GM23338 (cell line): ENCODE measurements at places on chromosomes 16 and 17. TPM values are rescaled to one million over a fixed set of nuclear protein-coding genes. Genes with fewer than 3 reads are reported as not detected.

Gene TMEM100
- total RNA-seq: 0.10 TPM in 1 of 2 replicates, not detected in the other

GRCh38 chr16:89583197-89583894 is 7.8 kb downstream of the CPNE7 start:
- H3K27ac ChIP-seq: no peak overlapping the region
- no peaks in the 10 kb centered on the region for H3K36me3 ChIP-seq
- H3K4me3 ChIP-seq: no peak overlapping the region

DNA sequence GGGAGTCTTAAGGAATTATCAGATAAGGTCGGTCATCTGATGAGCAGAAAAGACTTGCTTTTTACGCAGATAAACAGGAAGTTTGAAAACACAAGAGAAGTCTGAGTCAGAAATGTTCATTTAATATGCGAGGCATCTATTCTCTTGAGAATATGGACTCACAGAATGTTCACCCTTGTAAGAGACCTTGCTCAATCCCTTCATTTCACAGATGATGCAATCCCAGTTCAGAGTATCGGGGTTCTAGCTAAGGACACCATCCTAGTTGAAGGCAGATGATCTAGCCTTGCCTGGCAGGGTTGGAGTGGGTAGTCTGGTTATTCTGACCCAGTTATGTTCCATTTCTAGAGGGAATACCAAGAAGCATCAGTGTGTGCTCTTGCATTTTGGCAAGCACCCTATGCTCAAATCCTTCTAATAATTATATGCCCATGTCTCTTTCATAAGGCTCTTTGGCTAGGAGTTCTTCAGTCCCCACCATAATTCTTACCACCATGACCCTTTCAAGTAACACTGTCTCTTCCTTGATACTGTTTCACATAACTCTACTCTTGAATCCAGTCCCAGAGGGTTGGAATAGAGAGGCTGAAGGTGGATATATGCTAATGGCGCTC is 42.5 kb downstream of the YPEL2 start:
- DNase-seq: no peak
- H3K4me3 ChIP-seq: no peak overlapping the region
- no peaks in the 10 kb centered on the region for H3K36me3 ChIP-seq
- H3K27ac ChIP-seq: no peak overlapping the region

DNA sequence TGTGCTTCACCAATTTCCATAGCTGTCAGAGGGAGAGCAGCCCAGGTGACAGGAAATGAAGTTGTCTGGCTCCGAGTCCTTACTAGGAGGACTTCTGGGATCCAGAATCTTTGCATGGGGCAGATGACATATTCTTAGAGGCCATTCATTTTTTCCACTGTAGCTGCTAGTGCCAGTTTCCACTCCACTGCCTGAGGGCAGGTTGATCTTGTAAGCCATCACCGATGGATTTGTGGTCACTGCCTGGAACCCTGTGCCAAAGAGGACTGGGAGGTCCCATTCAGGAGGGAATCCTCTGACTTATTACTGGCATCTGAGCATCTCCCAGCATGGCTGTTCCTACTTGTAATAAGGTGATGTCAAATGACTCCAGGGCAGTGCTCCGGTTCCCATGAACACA is 144.1 kb upstream of the KCNJ18 start:
- no peaks in the 10 kb centered on the region for H3K36me3 ChIP-seq
- H3K27me3 ChIP-seq: peaks cover 27% of the 10 kb centered on the region
- no peak overlapping the region for H3K27ac ChIP-seq
- no peak overlapping the region for H3K4me3 ChIP-seq

Gene TEKT1
- not detected in 2 replicates for total RNA-seq

DNA sequence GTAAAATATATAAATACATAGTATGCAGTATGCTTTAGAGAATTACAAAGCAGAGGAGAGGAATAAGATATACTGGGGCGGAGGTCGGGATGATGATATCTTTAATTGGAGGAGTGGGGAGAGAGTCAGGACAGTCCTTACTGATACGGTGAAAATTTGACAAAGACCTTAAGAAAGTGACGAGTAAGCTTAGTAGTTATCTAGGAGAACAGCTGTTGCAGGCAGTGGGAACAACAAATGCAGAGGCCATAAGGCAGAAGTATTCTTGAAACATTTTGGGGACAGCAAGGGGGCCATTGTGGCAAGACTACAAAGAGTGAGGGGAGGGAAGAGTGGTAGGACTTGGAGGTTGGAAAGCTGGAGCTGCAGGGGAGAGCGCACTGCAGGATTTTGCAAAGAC is 22.3 kb upstream of the CDC6 start:
- H3K27me3 ChIP-seq: no peaks in the 10 kb centered on the region
- H3K36me3 ChIP-seq: peaks cover 29% of the 10 kb centered on the region
- DNase-seq: no peak
- no peak overlapping the region for H3K27ac ChIP-seq
- no peaks in the 10 kb centered on the region for H3K4me1 ChIP-seq

GRCh38 chr17:57868007-57868909 is 18.4 kb upstream of the MRPS23 start:
- peaks cover 32% of the 10 kb centered on the region for H3K4me1 ChIP-seq
- DNase-seq: peak; percentile 86
- H3K27ac ChIP-seq: no peak overlapping the region
- H3K4me3 ChIP-seq: no peak overlapping the region
- H3K36me3 ChIP-seq: no peaks in the 10 kb centered on the region; the same call in 1 of the 2 replicates

- peak; percentile 46 for DNase-seq
- H3K27me3 ChIP-seq: peaks cover 81% of the 10 kb centered on the region
- peaks cover 84% of the 10 kb centered on the region for H3K4me1 ChIP-seq
- H3K4me3 ChIP-seq: peak overlapping the region; percentile 85
- peak overlapping the region; percentile 93; the same call in 1 of the 2 replicates for H3K27ac ChIP-seq
- H3K36me3 ChIP-seq: no peaks in the 10 kb centered on the region
These were observed 5.2 kb downstream of the FOXJ1 start for GRCh38 chr17:76135810-76136188.

GRCh38 chr16:67263201-67263600 is 14.4 kb downstream of the SLC9A5 start:
- no peaks in the 10 kb centered on the region for H3K27me3 ChIP-seq
- no peak overlapping the region for H3K27ac ChIP-seq
- no peak for DNase-seq
- no peaks in the 10 kb centered on the region for H3K36me3 ChIP-seq
- no peak overlapping the region for H3K4me3 ChIP-seq

Gene SLFN13
- total RNA-seq: 3.1 and 4.3 TPM in 2 replicates

- DNase-seq: peak; percentile 23
- H3K36me3 ChIP-seq: no peaks in the 10 kb centered on the region; the same call in 1 of the 2 replicates
- 0 out of 2 replicates have a peak overlapping the region, but pooled peaks have one; percentile 19 for H3K27ac ChIP-seq
- no peaks in the 10 kb centered on the region for H3K27me3 ChIP-seq
- H3K4me3 ChIP-seq: no peak overlapping the region
These were observed 39.3 kb downstream of the MYO18A start for GRCh38 chr17:29140631-29141513.

Gene IRF8
- total RNA-seq: 1.4 and 2.8 TPM in 2 replicates

Gene TMEM114
- total RNA-seq: 0.52 TPM in 1 of 2 replicates, not detected in the other

DNA sequence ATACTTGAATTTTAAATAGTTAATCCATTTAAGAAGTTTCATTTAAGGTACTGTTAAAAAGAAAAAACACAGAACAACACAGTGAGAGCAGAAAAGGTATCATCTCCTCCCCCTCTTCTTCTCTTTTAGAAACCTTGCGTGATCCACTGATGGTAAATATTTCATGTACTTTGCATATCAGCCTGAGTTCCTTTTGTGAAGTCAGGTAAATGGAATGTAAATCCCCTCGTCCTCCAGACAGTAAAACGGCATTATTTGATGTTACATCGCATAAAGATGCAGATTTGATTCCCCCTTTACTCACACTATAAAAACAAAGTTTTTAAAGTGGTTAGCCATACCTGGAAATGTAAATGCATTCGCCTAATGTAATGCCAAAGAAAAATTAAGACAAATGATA is 234.4 kb downstream of the WWOX start:
- DNase-seq: no peak
- no peaks in the 10 kb centered on the region for H3K27me3 ChIP-seq
- no peak overlapping the region for H3K27ac ChIP-seq
- H3K36me3 ChIP-seq: no peaks in the 10 kb centered on the region
- H3K4me3 ChIP-seq: no peak overlapping the region

GRCh38 chr17:65093930-65094329 is 37.4 kb upstream of the GNA13 start:
- peak; percentile 53 for DNase-seq
- H3K27ac ChIP-seq: no peak overlapping the region
- H3K4me1 ChIP-seq: no peaks in the 10 kb centered on the region
- H3K4me3 ChIP-seq: no peak overlapping the region

DNA sequence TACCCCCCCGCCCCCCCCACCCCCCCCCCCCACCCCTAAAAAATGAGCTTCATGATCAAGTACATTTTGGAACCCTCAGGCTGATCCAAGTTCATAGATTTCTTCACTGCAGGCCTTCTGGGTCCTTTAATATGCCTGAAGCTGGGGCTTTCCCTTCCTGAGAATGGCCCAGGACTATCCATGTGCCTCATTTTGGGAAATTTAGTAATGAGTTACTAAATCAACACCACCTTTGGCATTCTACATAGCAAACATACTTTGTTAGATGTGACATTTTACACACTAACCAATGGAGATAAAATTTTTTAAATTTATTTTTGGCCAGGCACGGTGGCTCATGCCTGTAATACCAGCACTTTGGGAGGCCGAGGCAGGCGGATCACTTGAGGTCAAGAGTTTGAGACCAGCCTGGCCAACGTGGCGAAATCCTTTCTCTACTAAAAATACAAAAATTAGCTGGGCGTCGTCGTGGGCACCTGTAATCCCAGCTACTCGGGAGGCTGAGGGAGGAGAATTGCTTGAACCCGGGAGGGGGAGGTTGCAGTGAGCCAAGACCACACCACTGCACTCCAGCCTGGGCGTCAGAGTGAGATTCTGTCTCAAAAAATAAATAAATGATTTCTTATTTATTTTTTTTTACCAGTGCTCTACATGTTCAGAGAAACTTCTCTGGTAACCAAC is 14.0 kb downstream of the HERPUD1 start:
- no peak overlapping the region for H3K4me3 ChIP-seq
- no peaks in the 10 kb centered on the region for H3K4me1 ChIP-seq
- DNase-seq: no peak
- H3K27ac ChIP-seq: peak overlapping the region; percentile 63; the same call in 1 of the 2 replicates

Gene PIK3R5
- 6.7 and 9.4 TPM in 2 replicates for total RNA-seq

Gene MPP3
- total RNA-seq: 4.2 and 6.6 TPM in 2 replicates

GRCh38 chr17:57938061-57938502 is 17.1 kb downstream of the CUEDC1 start:
- H3K27me3 ChIP-seq: no peaks in the 10 kb centered on the region
- H3K4me1 ChIP-seq: peaks cover 13% of the 10 kb centered on the region
- no peak overlapping the region for H3K4me3 ChIP-seq

- no peak overlapping the region for H3K27ac ChIP-seq
- H3K4me3 ChIP-seq: no peak overlapping the region
- no peak for DNase-seq
These were observed 105.8 kb downstream of the SNX29 start for GRCh38 chr16:12082226-12082887.

GRCh38 chr17:34423978-34424813 is 61.2 kb upstream of the CCL1 start:
- no peak overlapping the region for H3K27ac ChIP-seq
- H3K4me3 ChIP-seq: peak overlapping the region; percentile 74
- H3K36me3 ChIP-seq: no peaks in the 10 kb centered on the region
- 0 out of 2 replicates have a peak, but pooled peaks cover 2% of the 10 kb centered on the region for H3K27me3 ChIP-seq
